Effector memory CD4-positive, alpha-beta T cell (primary cell): ENCODE measurements at places on chromosomes 7 and 10.

DNA sequence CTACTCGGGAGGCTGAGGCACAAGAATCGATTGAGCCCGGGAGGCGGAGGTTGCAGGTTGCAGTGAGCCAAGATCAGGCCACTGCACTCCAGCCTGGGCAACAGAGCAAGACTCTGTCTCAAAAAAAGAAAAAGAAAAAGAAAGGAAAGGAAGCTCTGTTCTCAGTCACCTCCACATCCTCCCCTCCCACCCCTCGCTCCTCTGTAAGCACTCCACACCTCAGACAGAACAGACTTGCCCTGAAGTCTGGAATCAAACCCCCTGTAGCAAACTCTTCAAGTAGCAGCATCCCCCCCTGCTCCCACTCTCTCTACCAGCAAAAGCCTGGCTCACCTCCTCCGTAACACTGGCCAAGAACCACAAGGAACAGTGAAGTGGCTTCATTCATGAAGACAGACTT, 66.7 kb downstream of the PARD3 start:
- DNase-seq, result no peak

- no peak for DNase-seq
These were observed 573 bp upstream of the POT1 start for GRCh38 chr7:124930173-124930623.

DNA sequence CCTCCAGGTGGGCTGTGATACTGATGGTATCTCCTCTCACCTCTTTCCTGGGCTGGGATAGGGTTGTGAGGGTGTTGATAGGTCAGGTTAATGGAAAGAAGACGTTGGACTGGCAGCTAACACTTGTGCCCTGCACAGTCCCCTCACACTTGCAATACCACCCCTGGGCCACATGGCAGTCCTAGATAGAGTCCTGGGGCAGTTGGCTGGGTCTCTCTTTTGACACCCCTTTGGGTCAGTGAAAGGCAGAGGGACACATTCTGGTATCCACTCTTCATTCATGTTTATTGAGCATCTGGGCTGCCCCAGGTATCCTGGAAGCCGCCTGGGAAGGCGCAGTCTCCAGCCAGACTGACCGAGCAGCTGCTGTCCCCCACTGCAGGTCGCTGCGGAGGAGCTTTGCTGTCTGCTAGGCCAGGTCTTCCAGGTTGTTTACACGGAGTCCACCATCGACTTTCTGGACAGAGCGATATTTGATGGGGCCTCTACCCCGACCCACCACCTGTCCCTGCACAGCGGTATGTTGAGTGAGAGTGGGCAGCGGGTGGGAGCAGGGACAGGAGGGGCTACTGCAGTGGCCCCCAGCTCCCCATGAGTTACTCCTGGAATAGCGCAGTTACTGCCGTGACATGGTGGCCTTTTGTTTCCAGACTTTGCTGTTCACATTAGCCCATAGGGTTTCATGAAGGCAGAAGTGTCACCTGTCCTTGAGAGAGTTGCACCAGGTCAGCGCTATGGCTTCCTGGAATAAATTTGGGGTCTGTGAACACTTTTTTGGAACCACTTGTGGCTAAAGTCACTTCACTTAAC, 19.1 kb downstream of the NACAD start:
- no peak for DNase-seq

- no peak for DNase-seq
These were observed 26.1 kb downstream of the NOM1 start for GRCh38 chr7:156975620-156976019.
